ENCODE measurements at places on chromosomes 7 and 10.

DNA sequence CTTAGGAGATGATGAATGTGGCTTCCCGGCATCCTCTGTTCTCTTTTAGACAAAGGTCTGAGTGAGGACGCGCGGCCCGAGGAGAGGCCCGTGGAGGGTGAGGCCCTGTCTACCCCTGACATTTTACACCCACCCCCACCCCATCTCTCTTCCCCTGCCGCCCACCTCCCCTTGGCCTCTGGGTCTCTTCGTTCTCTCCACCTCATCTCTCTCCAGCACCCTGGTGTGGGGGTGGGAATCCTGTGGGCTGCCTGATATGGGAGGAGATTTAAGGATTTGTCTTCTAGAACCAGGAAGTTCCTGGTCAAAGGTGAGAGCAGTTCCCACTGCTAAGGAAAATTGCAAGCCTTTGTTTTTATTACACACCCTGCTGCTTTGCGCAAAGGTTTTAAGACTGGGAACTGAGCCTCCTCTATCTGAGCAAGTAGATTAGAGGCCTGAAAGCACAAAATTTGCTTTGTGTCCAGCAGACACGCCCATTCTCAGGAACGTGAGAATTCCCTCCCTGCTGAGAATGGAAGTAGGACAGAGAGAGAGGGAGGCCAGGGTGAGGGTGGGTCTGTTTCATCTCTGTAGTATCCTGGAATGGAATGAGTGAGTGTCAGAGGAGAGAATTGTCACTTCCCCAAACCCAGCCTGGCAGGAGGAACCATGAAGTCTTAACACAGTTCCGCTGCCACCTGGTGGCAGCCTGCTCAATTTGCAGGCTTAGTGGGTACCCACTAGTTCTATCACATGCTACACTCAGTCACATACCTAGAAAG, 91.2 kb downstream of the GTF2IRD1 start:
- 0 out of 2 replicates have a peak, but pooled peaks cover 2% of the 10 kb centered on the region for H3K4me1 ChIP-seq
- no peak overlapping the region for H3K4me3 ChIP-seq
- DNase-seq: peak; percentile 67
- no peak overlapping the region for H3K27ac ChIP-seq
- no peaks in the 10 kb centered on the region for H3K27me3 ChIP-seq
- H3K36me3 ChIP-seq: peaks cover 12% of the 10 kb centered on the region

- H3K27me3 ChIP-seq: no peaks in the 10 kb centered on the region
- H3K27ac ChIP-seq: no peak overlapping the region
- no peak for DNase-seq
- H3K36me3 ChIP-seq: peaks cover 45% of the 10 kb centered on the region
- no peaks in the 10 kb centered on the region for H3K4me1 ChIP-seq
Observed at GRCh38 chr7:140375892-140376730, 22.2 kb downstream of the SLC37A3 start.

GRCh38 chr7:112025556-112025955, 180.6 kb downstream of the DOCK4 start:
- H3K4me1 ChIP-seq: no peaks in the 10 kb centered on the region
- H3K4me3 ChIP-seq: no peak overlapping the region
- no peaks in the 10 kb centered on the region for H3K27me3 ChIP-seq
- DNase-seq: no peak

- H3K36me3 ChIP-seq: no peaks in the 10 kb centered on the region
- no peak overlapping the region for H3K4me3 ChIP-seq
- H3K4me1 ChIP-seq: no peaks in the 10 kb centered on the region
- no peak for DNase-seq
Observed at GRCh38 chr10:16602104-16602775, 80.6 kb upstream of the C1QL3 start.

GRCh38 chr7:14639801-14640200, 262.8 kb downstream of the DGKB start:
- no peaks in the 10 kb centered on the region for H3K36me3 ChIP-seq
- H3K27ac ChIP-seq: no peak overlapping the region

GRCh38 chr7:151110941-151111645, 24.8 kb downstream of the AGAP3 start:
- DNase-seq: peak; percentile 91
- H3K27ac ChIP-seq: no peak overlapping the region
- no peak overlapping the region for H3K4me3 ChIP-seq
- H3K4me1 ChIP-seq: peaks cover 15% of the 10 kb centered on the region

DNA sequence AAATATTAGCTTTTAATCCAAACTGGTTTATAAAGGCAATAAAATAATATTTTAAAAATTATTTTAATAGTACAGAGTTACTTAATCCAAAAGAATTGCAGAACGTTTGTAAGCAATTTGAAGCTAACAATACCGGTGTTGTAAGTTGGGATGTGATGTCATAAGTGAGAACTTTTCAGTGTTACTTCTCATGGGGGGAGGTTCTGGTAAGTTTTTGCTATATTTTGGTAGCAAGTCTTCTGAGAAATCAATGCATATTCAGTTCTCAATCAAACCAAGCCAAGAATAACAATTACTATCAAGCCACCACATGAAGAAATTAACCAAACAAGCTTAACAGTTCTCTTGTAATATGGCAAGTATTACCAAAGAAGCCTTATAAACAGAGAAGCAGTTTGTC, 147.1 kb upstream of the ASAH2 start:
- no peaks in the 10 kb centered on the region for H3K36me3 ChIP-seq
- H3K4me3 ChIP-seq: no peak overlapping the region
- no peaks in the 10 kb centered on the region for H3K4me1 ChIP-seq
- no peak overlapping the region for H3K27ac ChIP-seq
- no peak for DNase-seq

DNA sequence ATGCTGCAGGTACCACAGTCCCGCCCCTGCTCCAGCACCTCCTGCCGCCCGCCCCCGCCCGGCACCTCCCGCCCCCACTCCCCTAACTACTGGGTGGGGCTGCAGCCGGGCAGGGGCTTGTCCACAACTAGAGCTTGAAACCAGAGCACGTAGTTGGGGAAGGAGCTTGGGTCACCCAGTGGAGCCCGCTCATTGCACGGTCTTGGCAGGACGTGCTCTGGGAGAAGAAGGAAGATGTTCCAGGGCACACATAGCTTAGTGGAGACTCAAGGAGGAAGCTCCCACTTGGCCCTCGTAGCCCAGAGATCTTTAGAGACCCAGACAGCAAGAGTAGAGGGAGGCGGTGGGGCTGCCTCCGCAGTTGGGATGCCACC, 692 bp downstream of the IGFBP1 start:
- no peak for DNase-seq
- peaks cover 8% of the 10 kb centered on the region for H3K4me1 ChIP-seq
- H3K27me3 ChIP-seq: peaks cover 42% of the 10 kb centered on the region
- H3K4me3 ChIP-seq: peak overlapping the region; percentile 36
- no peaks in the 10 kb centered on the region for H3K36me3 ChIP-seq

GRCh38 chr10:93913706-93914105, 19.9 kb downstream of the SLC35G1 start:
- no peaks in the 10 kb centered on the region for H3K36me3 ChIP-seq
- no peak overlapping the region for H3K27ac ChIP-seq
- no peaks in the 10 kb centered on the region for H3K4me1 ChIP-seq
- no peak overlapping the region for H3K4me3 ChIP-seq
- no peak for DNase-seq

DNA sequence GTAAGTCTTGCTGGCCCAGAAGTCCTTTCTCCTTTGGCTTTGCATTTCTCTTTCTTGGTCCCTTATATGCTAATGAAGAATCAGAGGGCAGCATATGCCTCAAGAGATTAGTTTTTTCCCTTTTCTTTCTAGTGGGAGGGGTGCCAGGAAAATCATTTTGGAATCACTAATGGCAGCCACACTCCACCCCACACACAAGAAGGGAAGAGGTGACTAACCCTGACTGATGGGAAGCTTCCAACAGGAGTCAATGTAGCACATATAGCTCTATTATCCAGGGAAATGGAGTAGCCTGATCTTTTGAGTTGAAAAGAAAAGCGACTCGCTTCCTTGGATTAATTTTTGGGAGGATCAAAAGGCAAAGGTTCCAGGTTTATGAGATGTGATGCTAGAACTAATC, 225.3 kb downstream of the KIF20B start:
- no peaks in the 10 kb centered on the region for H3K27me3 ChIP-seq
- H3K4me1 ChIP-seq: no peaks in the 10 kb centered on the region
- H3K27ac ChIP-seq: no peak overlapping the region
- DNase-seq: no peak
- no peak overlapping the region for H3K4me3 ChIP-seq

- H3K27me3 ChIP-seq: peaks cover 98% of the 10 kb centered on the region
- H3K27ac ChIP-seq: no peak overlapping the region
- H3K36me3 ChIP-seq: no peaks in the 10 kb centered on the region
Observed at GRCh38 chr10:100731407-100732240, 13.8 kb upstream of the PAX2 start.

- no peak overlapping the region for H3K4me3 ChIP-seq
- H3K27ac ChIP-seq: no peak overlapping the region
- H3K36me3 ChIP-seq: no peaks in the 10 kb centered on the region
- H3K27me3 ChIP-seq: no peaks in the 10 kb centered on the region
- no peaks in the 10 kb centered on the region for H3K4me1 ChIP-seq
Observed at GRCh38 chr10:130244928-130245495, 108.8 kb downstream of the GLRX3 start.

DNA sequence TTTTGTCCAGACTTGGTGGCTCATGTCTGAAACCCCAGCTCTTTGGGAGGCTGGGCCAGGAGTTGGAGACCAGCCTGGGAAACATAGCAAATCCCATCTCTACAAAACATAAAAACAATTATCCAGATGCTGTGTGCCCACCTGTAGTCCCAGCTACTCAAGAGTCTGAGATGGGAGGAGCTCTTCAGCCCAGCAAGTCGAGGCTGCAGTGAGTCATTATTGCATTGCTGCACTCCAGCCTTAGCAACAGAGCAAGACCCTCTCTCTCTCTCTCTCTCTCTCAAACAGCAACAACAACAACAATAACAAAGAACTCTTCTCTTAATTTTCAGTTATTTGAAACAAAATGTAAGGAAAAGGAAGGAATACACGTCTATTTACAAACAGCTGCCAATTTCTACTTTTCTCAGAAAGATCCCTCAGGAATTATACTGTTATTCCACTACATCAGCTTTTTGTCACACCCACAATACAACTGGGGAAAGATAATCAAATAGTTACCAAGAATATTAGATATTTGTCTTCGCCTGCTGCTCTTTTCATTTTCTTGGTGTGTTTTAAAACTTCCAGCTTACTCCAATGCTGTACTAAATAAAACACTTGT, 5.1 kb upstream of the TSPAN12 start:
- H3K4me3 ChIP-seq: no peak overlapping the region
- no peak for DNase-seq
- peaks cover 5% of the 10 kb centered on the region for H3K4me1 ChIP-seq
- no peaks in the 10 kb centered on the region for H3K36me3 ChIP-seq

- H3K27me3 ChIP-seq: no peaks in the 10 kb centered on the region
- H3K36me3 ChIP-seq: no peaks in the 10 kb centered on the region
- no peaks in the 10 kb centered on the region for H3K4me1 ChIP-seq
- DNase-seq: no peak
- H3K4me3 ChIP-seq: no peak overlapping the region
Observed at GRCh38 chr10:48568131-48568530, 36.7 kb downstream of the ARHGAP22 start.

GRCh38 chr7:18221377-18222293, 194.0 kb upstream of the PRPS1L1 start:
- no peak overlapping the region for H3K27ac ChIP-seq
- DNase-seq: no peak
- H3K4me3 ChIP-seq: no peak overlapping the region

DNA sequence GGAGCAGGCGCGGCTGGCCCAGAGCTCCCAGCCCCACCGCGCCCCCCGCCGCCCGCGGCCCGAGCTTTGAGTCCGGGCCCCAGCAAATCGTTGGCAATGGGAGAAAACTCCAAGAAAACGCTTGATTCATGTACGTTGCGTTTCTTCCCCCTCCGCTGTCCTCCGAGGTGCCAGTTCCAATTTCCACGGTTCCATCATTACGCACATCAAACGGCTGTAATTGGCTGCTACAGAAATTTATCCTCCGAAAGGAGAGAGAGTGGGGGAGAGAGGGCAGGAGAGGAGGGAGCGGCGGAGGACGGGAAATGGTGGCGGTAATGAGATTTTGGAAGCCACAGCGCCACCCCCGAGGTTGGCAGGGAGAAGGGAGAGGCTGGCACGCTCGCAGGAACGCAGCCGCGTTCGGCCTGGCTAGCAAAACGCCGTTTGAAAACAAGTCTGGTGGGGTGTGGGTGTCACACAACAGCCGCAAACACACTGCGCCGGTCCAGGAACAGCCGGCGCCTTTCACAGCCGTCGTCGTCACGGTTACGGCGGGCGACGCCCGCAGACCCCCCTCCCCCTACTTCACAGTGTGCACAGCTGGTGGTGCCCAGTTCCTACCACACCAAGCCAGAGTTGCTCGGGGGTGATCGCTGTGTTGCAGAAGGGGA, 57.5 kb downstream of the UNCX start:
- no peaks in the 10 kb centered on the region for H3K4me1 ChIP-seq
- no peaks in the 10 kb centered on the region for H3K36me3 ChIP-seq
- H3K27ac ChIP-seq: no peak overlapping the region
- H3K27me3 ChIP-seq: peaks cover 15% of the 10 kb centered on the region

- H3K4me1 ChIP-seq: no peaks in the 10 kb centered on the region
- no peaks in the 10 kb centered on the region for H3K36me3 ChIP-seq
- H3K27me3 ChIP-seq: no peaks in the 10 kb centered on the region
- H3K27ac ChIP-seq: no peak overlapping the region
- no peak for DNase-seq
Observed at GRCh38 chr10:88194041-88194887, 330.8 kb downstream of the PTEN start.

GRCh38 chr7:101985903-101986734, 168.7 kb downstream of the CUX1 start:
- no peak overlapping the region for H3K27ac ChIP-seq
- H3K36me3 ChIP-seq: no peaks in the 10 kb centered on the region
- DNase-seq: no peak
- H3K4me1 ChIP-seq: peaks cover 12% of the 10 kb centered on the region

DNA sequence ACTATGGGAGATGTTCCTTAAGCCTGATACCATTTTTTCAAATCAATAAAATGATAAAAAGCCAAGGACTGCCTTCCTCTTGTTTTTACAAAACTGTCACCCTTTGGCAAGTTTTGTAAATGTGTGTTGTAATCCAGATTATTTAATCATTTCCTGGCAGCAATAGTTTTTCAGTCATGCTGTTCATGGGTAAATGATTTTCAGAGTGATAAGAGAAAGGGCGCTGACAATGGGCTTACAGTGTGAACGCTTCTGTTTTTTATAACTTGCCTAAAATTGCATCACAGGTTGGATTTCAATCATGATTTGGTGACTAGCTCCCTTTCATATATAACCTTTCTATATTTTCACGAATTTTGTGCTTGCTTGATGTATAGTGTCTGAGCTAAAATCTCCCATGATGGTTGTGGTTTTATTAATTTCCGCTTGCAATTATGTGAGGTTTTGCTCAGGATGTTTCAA, 19.0 kb upstream of the DMBT1 start:
- no peaks in the 10 kb centered on the region for H3K27me3 ChIP-seq
- no peak for DNase-seq
- no peaks in the 10 kb centered on the region for H3K36me3 ChIP-seq
- no peak overlapping the region for H3K27ac ChIP-seq

DNA sequence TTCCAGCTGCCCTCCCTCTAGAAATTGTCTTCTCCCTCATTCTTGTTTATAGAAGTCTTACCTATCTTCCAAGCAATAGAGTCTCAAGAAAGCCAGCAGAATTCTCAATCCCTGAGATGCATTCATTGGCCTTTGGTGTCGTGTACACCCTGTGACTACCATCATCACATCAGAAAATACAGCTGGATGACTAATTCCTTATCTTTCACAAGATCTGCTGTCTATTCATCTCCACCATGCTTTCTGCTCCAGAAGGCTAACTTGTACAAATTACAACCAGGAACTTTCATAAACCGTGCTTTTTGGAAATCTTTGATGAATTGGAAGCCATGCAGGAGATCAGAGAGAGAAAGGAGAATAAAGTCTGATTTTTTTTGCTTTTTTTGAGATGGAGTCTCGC, 1062.9 kb upstream of the GHITM start:
- H3K27ac ChIP-seq: no peak overlapping the region
- H3K4me3 ChIP-seq: no peak overlapping the region
- DNase-seq: no peak
- H3K27me3 ChIP-seq: no peaks in the 10 kb centered on the region
- H3K36me3 ChIP-seq: no peaks in the 10 kb centered on the region
- peaks cover 6% of the 10 kb centered on the region for H3K4me1 ChIP-seq
